T-helper 1 cell (primary cell): ENCODE measurements at places on chromosomes 1 and 21.

- DNase-seq, result no peak
These were observed 78.0 kb downstream of the CDC14A start for GRCh38 chr1:100430325-100430756.

GRCh38 chr1:59393211-59394180 is 96.6 kb downstream of the FGGY start:
- no peak for DNase-seq

- no peak for DNase-seq
These were observed 32.3 kb downstream of the URB1 start for GRCh38 chr21:32360401-32360975.

GRCh38 chr1:155507945-155508344 is 54.7 kb downstream of the ASH1L start:
- DNase-seq, result no peak

GRCh38 chr1:7678491-7679158 is 92.5 kb upstream of the VAMP3 start:
- DNase-seq, result no peak

GRCh38 chr1:17422461-17422860 is 17.0 kb downstream of the RCC2 start:
- DNase-seq, result no peak

GRCh38 chr1:17665950-17666720 is 89.0 kb upstream of the ACTL8 start:
- DNase-seq, result no peak
